ENCODE measurements at places on chromosomes 12 and 14.

DNA sequence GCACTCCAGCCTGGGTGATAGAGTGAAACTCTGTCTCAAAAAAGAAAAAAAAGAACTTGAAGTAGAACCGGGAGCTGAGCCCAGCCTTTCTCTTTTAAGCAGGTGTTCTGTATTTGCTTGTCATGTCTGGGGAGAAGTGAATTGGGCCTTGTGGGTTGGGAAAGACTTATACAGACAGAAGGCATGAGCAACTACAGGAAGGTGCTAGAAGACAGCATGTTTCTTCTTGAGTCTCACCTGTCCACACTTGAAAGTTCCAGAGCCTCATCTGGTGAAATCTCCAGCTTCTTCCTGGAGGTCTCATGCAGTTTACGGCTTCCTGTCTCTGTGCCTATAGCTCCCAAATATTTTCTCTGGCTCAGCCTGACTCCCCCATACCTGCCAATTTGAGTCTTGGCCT lies 2.5 kb downstream of the PGAM5 start:
- no peak for DNase-seq

DNA sequence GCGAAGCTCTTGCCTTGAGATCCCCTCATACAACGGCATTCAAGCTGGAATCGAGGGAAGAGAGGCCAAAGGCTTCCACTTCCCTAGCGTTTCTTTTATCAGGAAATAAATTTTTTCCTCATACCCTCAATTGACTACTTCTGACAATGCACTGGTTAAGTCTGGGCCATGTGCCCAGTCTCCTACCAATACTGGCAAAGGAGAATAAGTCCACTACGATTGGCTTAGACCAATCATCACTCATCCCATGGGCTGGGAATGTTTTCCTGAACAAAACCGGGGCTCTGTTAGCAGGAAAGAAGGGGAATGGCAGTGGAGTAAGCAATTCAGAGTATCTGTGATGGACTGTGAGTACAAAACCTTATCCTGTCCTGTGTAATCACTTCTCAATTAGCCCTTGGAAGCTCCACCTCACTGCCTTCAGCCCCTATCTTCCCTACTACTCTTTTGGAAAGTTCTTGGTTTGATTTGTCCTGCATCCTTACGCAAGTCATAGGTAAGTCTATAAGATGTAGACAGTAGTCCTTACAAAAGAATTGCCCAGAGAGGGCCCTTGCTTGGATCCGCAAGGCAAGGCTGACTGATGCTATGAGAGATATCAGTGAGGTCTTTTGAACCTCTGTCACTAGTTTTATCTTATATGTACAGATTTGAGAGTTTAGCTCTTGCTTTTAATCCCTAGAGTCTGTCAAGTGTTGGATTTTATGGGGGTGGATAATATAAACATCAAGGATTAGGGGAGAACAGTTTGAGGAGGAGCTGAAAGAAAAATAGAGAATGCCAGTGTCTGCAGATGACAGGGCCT lies 36.3 kb upstream of the CDK17 start:
- no peak for DNase-seq

GRCh38 chr14:56081139-56081538 lies 37.1 kb upstream of the PELI2 start:
- DNase-seq, result no peak

GRCh38 chr12:102748704-102749103 lies 168.3 kb downstream of the PAH start:
- no peak for DNase-seq

- no peak for DNase-seq
Measured at GRCh38 chr14:94439453-94440057, 13.0 kb downstream of the SERPINA11 start.

GRCh38 chr14:100890061-100890850 lies 13.3 kb downstream of the RTL1 start:
- no peak for DNase-seq

GRCh38 chr14:22096514-22096895 lies 422.9 kb upstream of the OR4E1 start:
- no peak for DNase-seq

GRCh38 chr14:78849952-78850351 lies 679.8 kb downstream of the NRXN3 start:
- DNase-seq, result no peak

- DNase-seq, result no peak
Measured at GRCh38 chr12:91413581-91414546, 231.2 kb upstream of the DCN start.

- no peak for DNase-seq
Measured at GRCh38 chr12:42588524-42589464, 752 bp downstream of the PRICKLE1 start.

DNA sequence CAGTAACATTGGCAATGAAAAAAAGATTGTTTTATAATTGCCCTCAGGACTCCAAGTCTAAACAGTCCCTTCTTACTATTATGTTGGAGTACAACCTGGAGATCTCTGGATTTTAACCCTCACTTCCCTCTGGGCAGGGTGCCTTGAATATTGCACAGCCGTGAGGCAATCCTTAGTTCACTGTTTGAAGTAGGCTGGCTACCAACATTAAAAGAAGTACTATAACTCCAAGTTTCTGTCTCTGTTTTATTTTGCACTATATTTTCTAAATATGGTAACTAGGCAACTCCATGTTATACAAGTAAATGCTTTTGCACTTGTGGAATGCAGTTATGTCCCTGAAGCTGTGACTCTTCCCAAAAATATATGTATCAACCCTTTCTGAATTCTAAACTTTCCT lies 490.7 kb downstream of the EGLN3 start:
- no peak for DNase-seq

All from NCI-H1436 treated with DMSO at 0.1 percent for 48 hours (cell line).